ENCODE measurements at places on chromosomes 5 and 9.

GRCh38 chr5:117337064-117337749 is 762.6 kb upstream of the SEMA6A start:
- DNase-seq = no peak

GRCh38 chr9:79700607-79701360 is 129.0 kb downstream of the TLE4 start:
- DNase-seq = no peak

DNA sequence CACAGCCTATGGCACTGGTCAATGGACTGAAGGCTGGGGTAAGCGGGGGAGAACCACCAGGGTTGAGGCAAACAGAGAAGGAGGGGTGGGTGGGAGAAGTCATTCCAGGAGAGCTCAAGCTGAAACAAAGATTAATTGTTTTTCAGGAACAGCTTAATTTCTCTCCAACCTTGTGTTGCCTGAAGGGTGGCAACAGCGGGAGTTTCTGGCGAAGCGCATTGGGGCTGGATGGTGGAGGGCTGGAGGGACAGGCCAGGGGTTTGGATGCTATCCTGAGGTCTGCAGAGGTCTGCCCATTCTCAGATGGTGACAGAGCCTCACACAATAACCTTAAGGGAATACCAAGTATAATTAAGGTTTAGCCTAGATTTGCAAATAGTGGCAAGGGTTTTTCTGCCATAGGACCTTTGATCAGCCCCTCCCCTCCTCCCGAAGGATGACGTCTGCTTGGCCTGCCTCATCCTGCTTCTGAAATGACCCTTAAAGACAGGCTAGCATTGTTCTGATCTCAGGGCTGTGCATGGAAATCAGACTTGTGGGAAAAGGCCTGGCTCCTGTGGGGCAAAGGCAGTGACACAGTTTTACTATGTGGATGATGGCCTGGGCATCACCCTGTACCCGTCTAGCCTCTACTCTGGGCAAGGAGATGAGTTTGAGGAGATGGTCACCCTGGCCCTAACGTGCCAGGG is 32.7 kb downstream of the PSD2 start:
- DNase-seq = no peak

DNA sequence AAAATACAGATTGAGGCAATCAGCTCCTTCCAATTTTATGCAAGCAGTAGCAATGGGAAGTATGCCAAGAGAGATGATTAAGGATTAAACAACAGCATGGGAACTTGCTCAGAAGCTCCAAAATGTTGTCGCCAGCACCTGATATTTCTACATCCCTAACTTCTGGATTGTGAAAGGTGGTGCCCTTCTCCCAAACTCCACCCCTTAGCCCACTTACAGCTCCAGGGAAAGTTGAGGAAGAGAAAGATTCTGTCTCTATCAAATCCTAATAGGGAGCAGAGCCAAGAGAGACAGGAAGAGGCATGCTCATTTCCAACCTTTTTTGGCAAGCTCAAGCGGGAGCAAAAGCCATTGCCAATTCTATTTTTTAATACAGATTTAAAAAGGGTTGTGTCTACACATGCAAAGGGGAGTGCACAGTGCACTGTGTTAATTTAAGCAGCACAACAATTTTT is 92.4 kb upstream of the NR3C1 start:
- no peak for DNase-seq
